ENCODE measurements at places on chromosomes 1 and 21. TPM values are rescaled to one million over a fixed set of nuclear protein-coding genes. Genes with fewer than 3 reads are reported as not detected.

Gene NHLH1
- 0.13 TPM for total RNA-seq

Gene TDRD5
- total RNA-seq, result not detected

Gene TFF2
- total RNA-seq, result not detected

Gene MAB21L3
- not detected for total RNA-seq

Gene TCEA3
- total RNA-seq, result 1.5 TPM

Gene LDLRAD1
- not detected for total RNA-seq

Gene PLPPR4
- 0.26 TPM for total RNA-seq

Gene KRTAP12-3
- total RNA-seq, result not detected

- no peak for DNase-seq
These were observed 46.8 kb downstream of the OSBPL9 start for GRCh38 chr1:51663721-51664120.

DNA sequence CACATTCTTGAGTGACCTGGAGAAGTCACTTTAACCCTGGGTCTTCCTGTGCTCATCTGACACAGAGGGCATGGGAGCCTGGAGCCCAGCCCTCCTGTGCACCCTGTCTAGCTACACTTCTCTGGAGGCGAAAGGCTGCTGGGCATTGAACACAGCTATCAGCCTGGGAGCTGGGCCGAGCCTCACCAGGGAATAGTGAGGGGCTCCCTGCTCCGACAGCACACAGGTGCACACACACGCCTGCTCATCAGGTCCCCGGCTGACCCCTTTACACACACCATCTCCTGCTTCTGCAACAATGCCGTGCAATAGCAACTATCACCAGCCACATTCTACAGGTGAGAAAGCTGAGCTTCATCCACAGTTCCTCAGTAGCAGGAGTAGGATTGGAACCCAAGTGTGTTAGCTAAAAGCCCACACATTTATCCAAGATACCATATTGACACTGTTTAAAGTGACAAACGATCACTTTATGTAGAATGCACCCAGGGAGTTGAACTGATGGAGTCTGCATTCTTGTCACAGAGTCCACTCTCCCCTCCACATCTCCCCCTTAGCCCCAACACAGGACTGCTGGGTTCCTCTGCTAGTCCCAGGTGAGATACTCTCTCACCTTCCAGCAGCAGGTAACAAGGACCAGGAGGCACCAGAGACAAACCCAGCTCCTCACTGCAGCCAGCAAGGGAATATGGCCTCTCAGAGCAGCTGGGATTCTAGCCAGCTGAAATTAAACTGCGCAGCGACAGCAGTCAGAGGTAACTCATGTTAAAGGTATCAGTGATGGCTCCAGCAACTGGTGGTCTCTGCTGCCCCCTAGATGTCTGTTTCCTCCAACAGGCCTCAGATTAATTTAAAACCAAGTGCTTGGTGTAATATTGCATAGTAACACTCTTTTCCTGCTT is 18.3 kb upstream of the CAPN8 start:
- DNase-seq, result peak; percentile 26

GRCh38 chr1:94118013-94118412 is 2.9 kb downstream of the ABCA4 start:
- DNase-seq, result no peak

DNA sequence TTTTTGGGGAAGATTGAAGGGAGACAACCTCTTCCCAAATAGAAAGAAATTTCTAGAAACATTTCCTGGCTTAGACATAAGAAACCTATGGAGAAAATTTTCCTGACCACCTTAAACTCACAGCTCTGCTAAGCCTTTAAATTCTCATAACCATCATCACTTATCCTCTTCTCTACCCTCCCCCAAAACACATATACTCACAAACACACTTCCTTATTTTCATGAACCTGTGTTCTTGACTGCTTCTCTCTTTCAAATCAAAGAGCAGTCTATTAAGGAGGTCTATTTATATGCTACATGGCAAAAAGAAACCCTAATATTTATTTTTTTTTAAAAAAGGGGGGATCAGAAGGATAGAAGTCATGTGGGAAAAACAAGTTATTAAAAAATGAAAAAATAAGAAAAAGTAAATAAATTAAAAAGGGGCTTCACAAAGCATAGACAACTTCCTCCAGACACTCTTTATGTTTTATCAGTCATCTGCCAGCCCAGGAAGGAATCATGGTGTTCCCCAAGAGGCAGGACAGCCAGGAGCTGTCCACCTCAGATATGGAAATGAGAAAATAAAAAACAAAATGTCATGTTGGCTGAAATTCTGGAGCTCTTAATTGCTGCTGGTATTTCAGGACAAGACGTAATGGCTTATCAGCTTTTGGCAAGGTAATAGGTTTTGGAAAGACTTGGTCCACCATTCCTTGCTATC is 12.8 kb upstream of the RGS2 start:
- DNase-seq, result no peak

DNA sequence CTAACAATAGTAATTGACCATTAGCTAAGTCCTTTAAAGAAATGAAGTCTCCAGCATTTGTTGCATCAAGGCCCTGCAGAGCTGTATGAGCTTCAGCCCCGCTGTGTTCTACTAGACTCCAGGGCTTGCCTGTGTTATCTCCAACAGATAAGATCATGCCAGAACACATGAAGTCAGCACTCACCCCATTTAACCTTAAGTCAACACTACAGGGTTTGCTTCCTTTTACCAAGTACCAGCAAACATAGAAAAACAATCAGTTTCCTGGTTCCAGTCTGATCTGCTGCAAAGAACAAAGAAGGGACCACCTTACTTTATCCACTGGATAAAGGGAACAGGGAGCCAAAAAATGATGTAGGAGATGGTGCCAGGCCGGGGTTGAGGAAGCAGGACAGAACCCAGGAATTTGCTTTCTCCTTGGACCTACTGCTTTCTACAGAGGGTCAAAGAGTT is 41.3 kb upstream of the ENAH start:
- DNase-seq, result no peak

DNA sequence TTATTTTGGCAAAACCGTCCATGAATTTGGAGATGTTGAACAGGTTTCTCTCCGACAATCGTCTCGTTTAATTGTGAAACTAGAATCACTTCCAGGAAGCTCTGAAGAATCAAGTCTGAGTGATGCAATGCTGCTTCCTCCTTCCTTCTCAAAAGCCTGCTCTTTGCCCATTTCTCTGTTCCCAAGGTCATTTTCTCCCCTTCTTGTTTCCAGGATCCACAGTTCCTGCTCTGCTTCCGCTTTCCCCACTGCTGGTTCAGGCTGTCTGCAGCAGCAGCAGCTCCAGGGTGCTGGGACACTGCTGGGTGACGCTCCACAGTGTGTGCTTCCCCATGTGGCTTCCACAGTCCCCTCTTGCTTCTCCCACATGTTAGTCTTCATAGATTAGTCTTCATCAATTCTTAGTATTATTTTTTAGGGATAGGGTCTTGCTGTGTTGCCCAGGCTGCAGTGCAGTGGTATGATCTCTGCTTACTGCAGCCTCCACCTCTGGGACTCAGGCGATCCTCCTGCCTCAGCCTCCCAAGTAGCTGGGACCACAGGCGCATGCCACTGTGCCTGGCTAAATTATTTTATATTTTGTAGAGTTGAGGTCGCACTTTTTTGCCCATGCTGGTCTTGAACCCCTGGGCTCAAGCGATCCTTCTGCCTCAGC is 156.2 kb downstream of the DYRK1A start:
- no peak for DNase-seq

DNA sequence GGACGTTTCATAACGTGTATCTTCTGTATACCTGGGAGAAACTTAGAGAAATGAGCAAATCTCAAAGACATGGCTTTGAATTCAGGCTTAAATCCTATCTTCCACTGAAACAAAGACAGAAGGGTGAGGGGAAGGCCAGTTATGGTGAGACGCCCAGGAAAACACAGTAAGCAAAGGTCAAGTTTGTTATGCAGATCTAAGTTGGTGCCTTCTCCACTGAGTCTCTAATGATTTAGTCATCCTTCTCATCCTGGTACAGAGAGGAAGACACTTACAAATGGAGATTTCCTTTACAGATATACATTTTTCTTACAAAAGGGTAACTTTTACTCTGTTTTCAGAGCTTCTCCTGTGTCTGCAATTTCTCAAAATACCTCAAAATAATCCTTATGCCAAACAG is 64.4 kb downstream of the MAP3K7CL start:
- DNase-seq, result peak; percentile 48

- no peak for DNase-seq
These were observed 486 bp upstream of the KCNA3 start for GRCh38 chr1:110675060-110675791.

- no peak for DNase-seq
These were observed 5.3 kb upstream of the C1orf115 start for GRCh38 chr1:220684890-220685289.

DNA sequence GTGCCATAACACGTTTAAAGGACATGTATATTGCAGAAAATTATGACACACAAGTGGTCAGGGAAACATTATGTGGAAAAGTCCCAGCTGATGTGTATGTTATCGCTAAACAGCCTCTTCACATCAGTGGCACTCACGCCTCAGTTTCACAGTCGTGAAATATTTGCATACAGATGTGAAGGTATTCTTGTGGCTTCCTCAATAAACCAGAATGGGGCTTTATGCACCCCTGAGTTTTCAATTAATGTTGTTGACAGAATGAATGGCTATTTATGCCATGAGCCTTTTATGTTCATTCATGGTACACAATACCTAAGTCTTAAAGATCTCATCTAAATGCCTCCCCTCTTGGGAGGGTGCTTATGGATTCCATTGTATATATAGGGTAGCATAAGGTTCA is 202.1 kb upstream of the ADGRL2 start:
- no peak for DNase-seq

All from LHCN-M2 (cell line).